ENCODE measurements at places on chromosomes 12 and 14.

DNA sequence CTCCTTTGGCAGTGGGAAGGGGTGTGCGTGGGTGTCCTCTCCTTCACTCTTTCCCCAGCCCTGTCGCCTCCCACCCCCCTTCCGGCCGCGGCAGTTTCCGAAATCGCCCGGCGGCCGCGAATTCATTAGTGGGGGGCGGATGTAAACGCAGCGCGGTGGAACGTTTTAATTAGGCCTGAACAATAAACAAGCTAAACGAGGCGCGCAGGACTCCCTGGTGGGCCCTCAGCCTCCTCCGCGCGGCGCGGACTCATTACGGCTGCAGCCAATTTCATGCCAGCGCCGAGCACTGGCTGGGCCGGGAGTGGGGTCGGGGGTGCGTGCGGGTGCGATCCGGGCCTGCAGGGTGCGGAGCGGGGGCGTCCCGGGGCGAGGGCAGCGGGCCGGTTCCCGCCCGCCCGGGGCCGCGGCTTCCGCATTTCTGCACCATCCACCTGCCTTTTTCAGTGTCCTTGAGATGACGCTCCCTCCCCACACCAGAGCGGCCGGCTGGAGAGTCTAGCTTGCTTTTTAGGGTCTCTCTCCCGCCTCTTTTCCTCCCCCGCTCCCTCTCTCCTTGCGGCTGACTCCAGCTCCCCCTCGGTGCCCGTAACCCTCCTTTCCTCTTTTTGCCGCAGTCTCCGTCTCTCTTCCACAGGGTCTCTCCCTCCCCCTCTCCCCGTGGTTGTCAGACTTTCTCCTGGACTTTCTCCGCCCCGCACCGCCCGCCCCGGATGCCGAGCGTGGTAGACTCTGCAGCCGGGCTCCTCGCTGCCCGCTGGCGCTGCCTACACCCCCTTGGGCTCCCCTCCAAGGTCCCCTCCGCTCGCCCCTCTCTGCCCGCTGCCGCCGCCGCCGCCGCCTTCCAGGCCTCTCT lies at the start of gene CISTR:
Gene CISTR, minus strand, starts transcription at position 644 of the 856 bp plus-strand sequence.
- DNase-seq, result no peak

- no peak for DNase-seq
Observed at GRCh38 chr14:32019276-32019675, 57.8 kb upstream of the ARHGAP5 start.

- DNase-seq, result no peak
Observed at GRCh38 chr14:49017447-49017846, 568.7 kb downstream of the RPS29 start.

DNA sequence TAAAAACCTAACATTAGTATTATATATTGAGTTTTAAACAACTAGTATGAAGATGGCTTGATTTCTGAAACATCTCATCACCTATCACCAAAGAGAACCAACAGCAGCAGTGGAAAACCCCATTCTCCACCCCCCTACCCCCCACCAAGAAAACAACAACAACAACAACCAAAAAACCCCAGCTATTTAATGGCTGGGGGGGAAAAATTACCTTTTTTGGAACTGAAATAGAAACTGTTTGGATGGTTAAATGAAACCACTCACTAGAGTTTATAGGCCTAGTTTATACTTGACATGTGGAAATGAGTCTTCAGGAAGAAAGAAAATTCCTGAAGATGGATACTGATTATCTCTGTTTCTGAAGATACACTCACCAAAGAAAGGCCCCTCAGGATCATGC lies 30.3 kb downstream of the PPP2R5E start:
- no peak for DNase-seq

- no peak for DNase-seq
Observed at GRCh38 chr14:36955376-36955775, 217.0 kb downstream of the SLC25A21 start.

DNA sequence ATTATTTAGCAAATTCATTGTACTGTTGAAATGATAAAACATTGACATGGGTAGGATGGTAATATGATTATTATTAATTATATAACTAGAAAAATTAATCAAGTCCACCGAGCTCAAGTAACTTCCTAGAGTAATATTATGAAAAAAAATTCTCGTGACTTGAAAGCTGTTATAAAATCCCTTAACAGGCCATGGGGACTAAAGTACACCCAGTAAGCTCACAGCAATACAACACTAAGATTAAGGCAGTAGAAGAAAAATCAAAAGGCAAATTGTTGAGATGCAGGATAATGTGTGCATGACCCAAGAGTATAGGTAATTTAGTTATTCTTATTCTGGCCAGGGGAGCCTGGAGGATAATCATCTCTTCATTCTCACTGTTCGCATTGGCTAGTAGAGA lies 162.6 kb upstream of the LRIG3 start:
- DNase-seq, result no peak

DNA sequence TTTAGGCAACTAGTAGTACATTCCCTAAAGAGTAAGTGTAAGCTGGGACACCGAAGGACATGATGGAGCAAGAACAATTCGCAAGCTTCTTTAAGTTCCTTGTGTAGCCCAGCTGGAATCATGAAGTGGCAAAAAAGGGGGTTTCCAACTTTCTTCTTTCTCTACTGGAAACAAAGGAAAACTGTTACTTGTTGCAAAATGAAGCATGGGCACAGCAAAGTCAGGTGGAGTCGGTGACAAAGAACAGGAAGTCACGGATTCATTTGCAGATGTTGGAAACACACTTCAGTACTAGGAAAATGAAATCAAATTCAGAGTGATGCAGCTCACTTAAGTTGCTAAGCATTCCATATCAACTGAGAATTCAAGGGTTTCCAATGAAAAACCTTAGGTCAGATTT lies 706.9 kb upstream of the STXBP6 start:
- DNase-seq, result no peak

GRCh38 chr14:74875941-74876913 lies at the start of gene PROX2:
TSS of gene PROX2 (minus strand) at chr14:74876145. CDS start at chr14:74863834, 12,311 bp downstream.
- DNase-seq, result no peak

DNA sequence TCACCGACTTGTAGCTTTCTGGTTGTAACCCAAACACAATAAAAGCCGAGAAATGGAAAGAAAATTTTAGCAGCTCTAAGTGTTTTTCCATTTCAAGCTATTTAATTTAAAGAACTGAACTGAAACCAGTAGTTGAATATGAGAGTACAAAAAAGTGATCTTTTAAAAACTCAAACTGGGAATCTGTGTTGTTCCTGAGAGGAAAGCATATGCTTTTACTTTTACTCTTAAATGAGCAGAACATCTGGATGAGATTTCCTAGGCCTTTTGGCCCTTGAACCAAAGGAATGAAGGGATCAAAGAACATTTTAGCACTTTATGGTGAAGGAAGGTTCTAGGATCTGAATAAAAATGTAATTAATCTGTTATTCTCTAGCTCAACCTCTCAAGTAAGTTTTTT lies 1.3 kb downstream of the KERA start:
- no peak for DNase-seq

DNA sequence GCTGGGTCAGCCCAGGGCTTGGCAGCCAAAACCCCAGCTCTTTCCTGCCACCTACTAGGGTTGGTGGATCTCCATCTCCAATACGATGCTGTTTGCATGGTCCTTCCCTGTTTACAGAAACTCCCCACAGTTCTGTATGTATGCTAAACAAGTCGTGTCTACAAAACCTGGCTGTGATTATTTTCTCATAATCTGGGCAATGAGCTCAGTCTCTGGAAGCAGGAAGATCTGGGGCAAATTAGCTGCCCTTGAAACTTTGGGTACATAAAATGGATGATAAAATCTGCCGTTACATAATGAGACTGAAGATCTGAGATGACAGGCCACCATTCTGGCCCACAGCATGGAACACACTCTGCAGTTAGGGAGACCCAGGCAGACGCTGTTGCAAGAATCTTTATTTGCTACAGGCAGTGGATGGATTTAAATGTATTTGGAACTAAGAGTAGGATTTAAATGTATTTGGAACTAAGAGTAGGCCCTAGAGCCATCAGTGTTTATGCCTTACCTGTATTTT lies 31.7 kb downstream of the ACADS start:
- no peak for DNase-seq

GRCh38 chr12:68374307-68374982 lies 42.3 kb upstream of the MDM1 start:
- DNase-seq, result no peak

GRCh38 chr12:133227281-133227852 lies 8.3 kb downstream of the ANHX start:
- DNase-seq, result no peak

- no peak for DNase-seq
Observed at GRCh38 chr14:75254381-75254822, 24.2 kb upstream of the FOS start.

DNA sequence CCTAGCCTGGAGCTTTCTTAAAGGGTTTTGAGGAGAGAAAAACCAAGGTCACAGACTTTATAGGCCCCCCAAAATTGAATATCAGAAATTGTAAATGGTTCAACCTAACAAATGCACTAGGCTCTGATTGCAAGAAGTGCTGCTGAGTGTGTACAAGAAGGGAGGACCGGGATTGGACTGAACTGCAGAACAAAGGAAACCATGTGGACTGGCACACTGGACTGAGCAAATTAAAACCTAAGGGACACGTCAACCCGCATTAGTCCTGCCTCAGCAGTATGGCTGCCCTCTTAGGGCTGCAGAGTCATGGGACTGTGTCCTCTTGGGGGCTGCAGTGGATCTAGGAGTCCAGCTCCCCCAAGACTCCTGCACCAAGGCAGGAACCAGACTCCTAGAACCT lies 842 bp upstream of the CISTR start:
- DNase-seq, result no peak

- DNase-seq, result no peak
Observed at GRCh38 chr12:27583981-27584380, 60.0 kb downstream of the PPFIBP1 start.

DNA sequence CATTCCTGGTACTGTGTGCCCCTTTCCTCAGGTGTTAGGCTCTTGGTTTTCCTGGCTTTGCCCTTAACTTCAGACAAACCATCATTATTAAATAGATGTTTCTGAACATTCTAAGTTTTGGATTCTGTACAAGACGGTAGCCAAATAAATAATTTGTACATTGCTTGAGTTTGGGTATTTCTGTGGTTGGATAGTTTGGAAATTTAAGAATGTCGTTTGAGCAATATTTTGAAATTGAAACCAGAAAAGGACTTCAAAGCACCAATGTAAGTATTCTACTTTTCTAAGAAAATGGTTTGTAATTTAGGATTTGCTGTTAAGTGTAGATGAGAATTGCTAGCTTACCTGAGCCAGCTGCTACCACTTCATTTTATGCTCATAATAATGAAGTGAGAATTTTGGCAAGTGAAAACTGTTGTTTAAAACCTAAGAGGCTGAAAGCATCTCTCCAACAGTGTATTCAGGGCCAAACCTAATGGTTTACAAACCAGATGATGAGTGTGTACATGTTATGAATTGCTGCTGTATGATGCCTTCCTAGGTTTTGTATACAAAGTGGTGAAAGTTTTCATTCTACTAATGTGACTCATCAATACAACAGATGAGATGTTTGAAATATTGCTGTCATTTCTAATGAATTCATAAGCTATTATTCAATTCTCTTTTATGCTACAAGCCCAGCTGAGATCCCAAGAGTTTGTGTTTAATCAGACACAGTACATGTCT lies 181.5 kb upstream of the PRKD1 start:
- DNase-seq, result no peak

DNA sequence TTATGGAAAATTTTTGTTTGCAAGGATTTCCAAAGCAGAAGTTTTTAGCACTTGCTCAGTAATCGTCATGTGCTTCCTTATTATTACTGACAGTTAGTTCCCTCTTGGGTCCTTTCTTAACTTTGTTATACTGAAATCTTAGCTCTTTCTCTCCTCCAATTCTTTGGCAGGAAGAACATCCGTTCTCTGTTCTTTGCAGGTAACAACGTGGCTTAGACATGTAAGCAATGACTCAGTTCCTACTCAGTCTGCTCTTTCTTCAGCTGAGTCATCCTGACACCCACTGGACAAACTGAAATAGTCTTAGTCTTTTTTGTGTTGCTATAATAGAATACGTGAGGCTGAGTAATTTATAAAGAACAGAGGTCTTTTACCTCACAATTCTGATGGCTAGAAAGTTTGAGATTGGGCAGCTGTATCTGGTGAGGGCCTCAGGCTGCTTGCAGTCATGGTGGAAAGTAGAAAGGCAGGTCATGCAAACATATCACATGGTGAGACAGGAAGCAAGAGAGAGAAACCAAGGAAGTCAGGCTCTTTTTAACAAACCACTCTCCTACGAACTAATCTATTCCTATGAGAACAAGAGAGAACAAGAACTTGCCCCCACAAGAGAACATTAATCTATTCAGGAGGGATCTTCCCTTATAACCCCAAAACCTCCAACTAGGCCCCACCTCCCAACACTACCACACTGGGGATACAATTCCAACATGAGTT lies 49.2 kb downstream of the TESPA1 start:
- no peak for DNase-seq

- no peak for DNase-seq
Observed at GRCh38 chr14:77303417-77304156, 17.1 kb downstream of the POMT2 start.

DNA sequence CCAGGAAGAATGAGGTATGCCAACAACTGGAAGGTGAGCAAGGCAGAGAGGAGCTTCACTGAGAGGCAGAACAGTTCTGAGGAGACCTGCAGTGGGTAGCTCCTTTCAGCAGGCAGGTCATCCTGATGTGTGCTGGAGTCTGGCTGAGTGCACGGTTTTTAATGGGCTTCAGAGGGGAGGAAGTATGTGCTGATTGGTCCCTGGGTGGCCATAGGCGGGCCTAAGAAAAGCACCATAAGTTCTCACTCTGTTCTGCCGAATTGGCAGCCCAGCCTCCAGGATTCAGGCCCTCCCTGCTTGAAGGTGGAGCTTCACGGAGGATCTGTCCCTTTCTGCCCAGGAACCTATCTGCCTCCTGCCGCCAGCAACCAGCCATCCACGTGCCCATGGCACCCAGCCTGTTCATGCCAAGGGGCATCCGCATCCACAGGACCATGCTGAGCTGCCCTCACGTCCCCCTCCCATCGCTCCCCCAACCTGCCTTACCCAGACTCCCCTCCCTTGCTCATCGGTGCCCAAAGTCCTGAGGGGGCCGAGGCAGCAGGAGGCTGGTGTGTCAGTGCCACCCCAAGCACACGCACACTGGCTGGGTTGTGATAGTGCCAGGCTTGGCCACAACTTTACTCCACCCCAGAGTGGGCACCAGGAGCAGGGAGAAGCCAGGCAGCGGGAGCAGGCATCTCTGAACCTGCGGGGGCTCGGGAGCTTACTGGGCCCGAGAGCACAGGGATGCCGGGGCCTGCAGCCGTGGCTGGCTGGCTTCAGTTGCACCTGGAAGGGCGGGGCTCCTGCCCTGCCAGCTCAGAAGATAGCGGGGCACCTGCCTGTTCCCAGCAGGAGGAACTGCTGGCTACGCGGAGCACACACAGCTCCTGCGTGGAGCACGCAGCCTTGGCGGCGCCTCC lies 608.4 kb upstream of the FOXG1 start:
- no peak for DNase-seq

GRCh38 chr12:39367494-39367893 lies 75.4 kb downstream of the KIF21A start:
- DNase-seq, result no peak

Measured in NCI-H524 treated with DMSO at 0.1 percent for 48 hours (cell line).